ENCODE measurements at places on chromosomes 1 and 21. TPM values are rescaled to one million over a fixed set of nuclear protein-coding genes. Genes with fewer than 3 reads are reported as not detected.

- DNase-seq, result no peak
These were observed 103.5 kb downstream of the PBX1 start for GRCh38 chr1:164662462-164662861.

DNA sequence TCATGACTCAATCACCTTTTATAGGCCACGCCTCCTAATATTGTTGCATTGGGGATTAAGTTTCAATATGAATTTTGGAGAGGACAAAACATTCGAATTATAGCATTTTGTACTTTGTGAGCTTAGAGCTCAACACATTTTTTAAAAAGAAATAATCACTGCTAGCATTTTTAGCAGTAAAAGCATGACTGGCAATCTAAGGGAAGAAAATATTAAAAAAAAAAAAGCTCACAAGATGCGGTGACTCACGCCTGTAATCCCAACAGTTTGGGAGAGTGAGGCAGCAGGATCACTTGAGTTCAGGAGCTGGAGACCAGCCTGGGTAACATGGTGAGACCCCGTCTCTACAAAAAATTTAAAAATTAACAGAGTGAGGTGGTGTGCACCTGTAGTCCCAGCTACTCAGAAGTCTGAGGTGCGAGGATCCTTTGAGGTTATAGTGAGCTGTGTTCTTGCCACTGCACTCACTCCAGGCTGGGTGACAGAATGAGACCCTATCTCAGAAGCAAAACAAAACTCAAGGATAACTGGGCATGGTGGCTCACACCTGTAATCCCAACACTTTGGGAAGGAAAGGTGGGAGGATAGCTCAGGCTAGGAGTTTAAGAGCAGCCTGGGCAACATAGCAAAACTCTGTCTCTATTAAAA, 28.8 kb upstream of the DIPK1A start:
- DNase-seq, result no peak

DNA sequence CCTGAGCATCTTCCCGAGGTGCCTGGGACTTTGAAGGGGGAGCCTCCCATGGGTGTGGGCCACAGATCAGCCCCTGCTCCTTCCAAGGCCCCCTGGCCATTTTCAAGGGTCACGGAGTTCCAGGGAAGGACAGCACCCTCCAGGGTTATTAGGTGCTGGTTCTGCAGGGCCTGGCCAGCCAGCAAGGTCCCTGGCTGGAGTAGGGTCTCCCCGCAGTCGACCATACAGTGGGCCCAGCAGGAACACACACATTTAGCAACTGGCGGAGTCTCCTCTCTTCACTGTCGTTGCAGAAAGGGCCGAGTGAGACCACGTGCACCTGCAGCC, 17.7 kb upstream of the SUMO3 start:
- no peak for DNase-seq

GRCh38 chr1:179241530-179242097, 12.1 kb upstream of the ABL2 start:
- no peak for DNase-seq

The MTF2 gene
- 74.9 TPM for polyA plus RNA-seq
